ENCODE measurements at places on chromosomes 4 and X.

DNA sequence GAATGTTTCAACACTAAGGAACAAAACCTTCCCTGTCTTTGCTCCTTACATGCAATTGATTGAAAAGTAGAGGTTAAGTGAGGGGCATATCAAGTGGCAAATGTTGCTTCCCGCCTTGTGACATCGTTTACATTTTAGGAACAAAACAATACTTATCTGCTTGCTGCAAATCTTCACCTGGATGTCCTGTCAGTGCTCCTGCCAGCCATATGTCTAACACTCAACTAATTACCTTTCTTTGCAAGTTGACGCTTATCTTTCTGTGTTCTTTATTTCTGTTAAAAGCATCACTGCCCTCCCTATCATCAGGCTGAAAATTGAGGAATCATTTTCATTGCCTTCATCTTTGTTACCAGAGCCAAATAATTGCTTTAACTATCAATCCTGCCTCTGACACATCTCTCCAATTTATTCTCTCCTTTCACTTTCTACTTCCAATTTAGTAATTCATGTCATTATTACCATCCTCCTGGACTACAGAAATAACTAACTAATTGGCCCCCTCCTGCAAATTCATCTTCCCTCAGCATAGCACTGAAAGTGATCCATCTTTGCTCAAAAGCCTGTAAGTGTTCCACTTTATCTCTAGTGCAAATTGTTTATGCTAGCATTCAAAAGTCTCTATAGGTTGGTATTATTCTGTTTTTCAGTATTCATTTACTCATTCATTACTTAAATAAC is 298.7 kb upstream of the ATOH1 start:
- DNase-seq = no peak

GRCh38 chr4:56229947-56230346 is 157.3 kb downstream of the AASDH start:
- no peak for DNase-seq

GRCh38 chrX:115093191-115093590 is 75.8 kb upstream of the IL13RA2 start:
- DNase-seq = no peak

GRCh38 chr4:7195546-7196287 is 3.4 kb downstream of the SORCS2 start:
- DNase-seq = no peak

- peak; percentile 59 for DNase-seq
These were observed 9.1 kb downstream of the LAMTOR3 start for GRCh38 chr4:99885063-99885664.

GRCh38 chr4:25970226-25970675 is 56.2 kb downstream of the SMIM20 start:
- no peak for DNase-seq

GRCh38 chr4:182246401-182247205 is 3.4 kb downstream of the TENM3 start:
- peak; percentile 20 for DNase-seq

DNA sequence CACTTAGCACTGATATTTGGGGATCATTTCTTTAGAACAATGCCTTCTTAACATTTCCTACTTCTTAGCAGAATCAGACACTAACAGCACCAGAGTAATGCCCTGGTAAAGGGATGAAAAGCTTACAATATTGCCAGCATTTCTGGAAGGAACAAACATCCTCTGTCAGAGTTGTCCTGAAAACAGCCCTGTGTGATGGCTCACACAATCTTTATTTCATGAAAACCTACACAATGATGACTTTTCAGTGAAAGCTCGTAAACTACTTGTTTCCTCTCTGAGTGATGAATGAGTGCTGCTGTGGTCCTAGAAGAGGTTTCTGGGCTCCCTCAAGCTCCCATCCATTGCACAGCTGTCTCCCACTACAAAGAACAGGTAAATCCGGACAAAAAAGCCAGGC is 52.8 kb downstream of the GPC4 start:
- no peak for DNase-seq

DNA sequence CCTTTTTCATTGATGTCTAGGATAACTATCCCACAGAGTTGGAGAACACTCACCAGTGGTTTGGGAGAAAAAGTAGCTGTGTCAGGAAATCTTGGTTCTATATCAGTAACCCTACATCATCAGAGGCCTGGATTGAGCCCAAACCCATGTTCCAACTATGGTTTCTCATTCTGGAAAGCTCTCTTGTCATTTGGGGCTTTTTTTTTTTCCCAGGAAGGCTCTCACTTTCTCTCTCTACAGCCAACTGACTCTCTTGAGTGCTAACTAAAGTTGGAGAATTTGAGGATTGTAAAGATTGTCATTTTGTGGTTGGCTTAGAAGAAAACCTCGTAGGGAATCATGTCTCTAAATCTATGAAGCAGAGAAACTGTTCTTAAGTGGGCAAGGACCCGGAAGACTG is 228.2 kb upstream of the DIPK2B start:
- no peak for DNase-seq

DNA sequence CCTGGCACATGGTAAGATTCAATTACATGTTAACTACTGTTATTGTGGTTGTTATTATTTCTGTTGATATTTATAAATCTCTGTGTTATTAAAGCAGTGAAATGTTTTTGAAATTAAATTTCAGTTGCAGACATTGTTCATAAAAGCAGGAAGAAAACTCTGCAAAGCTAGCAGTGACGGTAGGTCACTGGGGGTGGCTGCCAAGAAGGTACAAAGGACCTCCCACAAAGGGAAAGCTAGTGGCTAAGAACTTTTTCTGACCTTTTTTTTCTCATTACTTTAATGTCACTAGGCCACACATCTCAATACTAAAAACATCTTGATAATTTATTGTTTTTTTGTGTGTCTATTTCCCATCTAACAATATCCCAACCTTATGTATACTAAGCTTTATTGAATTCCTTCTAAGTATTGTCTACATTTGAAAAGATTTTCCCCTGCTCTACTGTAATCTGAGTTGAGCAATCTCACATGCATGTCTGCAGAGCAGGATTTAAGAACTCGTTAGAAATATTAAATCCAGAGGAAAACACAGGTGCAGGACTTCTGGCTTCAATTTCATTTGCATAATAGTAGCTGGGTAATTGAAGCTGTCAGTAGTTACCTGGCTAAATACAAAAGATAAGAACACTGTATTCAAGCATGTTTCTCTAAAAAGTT is 197.3 kb downstream of the CFAP299 start:
- peak; percentile 19 for DNase-seq

- no peak for DNase-seq
These were observed 139.9 kb upstream of the OTUD4 start for GRCh38 chr4:145320294-145320693.

GRCh38 chrX:19964017-19964710 is 26.7 kb downstream of the BCLAF3 start:
- DNase-seq = no peak

DNA sequence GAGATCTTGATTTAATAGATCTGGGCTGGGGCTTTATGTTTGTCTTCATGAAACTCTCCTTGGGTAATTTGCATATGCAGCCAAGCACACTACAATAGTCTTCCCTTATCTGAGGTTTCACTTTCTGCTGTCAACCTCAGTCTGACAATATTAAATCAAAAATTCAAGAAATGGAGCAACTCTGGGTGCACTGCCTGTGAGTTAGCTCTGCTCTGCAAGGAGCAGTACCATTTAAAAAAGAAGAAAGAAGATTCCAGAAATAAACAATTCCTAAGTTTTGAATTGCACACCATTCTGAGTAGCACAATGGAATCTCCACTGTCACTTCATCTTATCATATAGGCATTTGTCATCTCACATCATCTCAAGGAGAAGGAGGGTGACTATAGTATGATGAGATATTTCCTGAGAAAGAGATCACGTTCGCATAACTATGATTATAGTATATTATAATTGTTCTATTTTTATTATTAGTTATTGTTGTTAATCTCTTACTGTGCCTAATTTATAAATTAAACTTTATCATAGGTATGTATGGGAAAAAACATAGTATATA is 9.4 kb downstream of the FNIP2 start:
- no peak for DNase-seq

- no peak for DNase-seq
These were observed 82.4 kb downstream of the NSUN7 start for GRCh38 chr4:40832175-40832574.

- no peak for DNase-seq
These were observed 10.7 kb upstream of the CCDC149 start for GRCh38 chr4:24923550-24923949.

GRCh38 chr4:51963841-51964517 is 56.2 kb downstream of the LRRC66 start:
- peak; percentile 6 for DNase-seq

DNA sequence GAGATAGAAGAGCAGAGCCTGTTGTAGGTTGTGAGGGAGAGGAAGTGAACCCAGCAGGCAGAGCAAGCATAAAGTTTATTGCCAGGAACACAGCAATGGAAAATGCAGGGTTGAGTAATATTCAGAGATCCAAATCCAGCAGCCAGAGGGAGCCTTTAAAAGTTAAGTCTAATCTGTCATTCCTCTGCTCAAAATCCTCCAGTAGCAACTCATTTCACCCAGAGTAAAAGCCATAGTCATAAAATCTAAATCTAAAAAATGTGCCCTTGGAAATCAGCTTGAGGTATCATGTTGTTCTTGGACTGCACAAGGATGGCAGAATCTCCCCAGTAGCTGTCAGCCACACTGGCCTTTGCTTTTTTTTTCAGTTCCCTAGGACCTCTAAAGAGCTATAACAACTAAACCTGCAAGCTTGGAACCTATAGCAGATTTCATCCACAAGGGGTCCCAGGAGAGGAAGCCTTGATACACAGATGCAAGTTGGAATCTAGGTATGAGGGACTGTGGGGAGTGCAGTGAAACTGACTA is 62.9 kb upstream of the FRAS1 start:
- DNase-seq = peak; percentile 96

DNA sequence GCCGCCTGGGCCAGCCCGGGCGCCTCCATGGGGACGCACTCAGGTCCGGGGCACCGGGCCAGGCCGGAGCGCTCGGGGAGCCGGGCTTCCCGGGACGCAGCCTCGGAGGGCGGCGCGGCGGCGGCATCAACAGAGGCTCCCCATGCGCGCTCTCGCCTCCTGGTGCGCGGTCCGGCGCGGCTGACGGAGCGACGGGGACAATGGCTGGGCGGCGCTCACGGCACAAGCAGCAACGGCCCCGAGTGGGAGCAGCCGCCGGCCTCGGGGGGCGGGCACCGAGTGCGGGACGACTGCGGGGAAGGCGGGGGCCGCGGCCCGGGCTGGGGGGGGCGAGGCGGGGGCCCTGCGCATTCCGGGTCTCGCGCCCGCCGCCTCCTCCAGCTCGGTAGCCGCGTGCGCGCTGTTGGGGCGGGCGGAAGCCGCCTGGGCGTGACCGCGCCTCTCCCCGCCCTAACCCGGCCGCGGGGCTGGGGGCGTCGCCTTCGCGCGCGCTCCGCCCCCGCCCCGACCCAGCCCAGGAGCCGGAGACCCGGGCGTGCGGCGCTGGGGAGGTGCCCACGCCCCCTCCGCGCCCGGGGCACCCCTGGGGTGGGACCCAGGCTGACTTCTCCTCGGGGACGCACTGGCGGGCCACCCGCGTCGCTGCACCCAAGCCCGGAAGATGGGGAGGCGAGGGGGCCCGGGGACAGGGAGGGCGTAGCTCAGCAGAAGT is at the start of gene PRKX:
Gene PRKX (minus strand): TSS at position 425 of the 712 bp plus-strand sequence. CDS start 396 bp downstream, at position 29.
- peak; percentile 55 for DNase-seq

GRCh38 chrX:104391906-104392305 is 137.2 kb upstream of the ESX1 start:
- DNase-seq = peak; percentile 1

GRCh38 chr4:145945431-145946155 is 7.0 kb upstream of the ZNF827 start:
- no peak for DNase-seq
